ENCODE measurements at places on chromosomes 4 and X. TPM values are rescaled to one million over a fixed set of nuclear protein-coding genes. Genes with fewer than 3 reads are reported as not detected.
A peak's percentile ranks its signal among the peaks of the same experiment; 100 is the strongest.

The TCEAL2 gene
- not detected for total RNA-seq

DNA sequence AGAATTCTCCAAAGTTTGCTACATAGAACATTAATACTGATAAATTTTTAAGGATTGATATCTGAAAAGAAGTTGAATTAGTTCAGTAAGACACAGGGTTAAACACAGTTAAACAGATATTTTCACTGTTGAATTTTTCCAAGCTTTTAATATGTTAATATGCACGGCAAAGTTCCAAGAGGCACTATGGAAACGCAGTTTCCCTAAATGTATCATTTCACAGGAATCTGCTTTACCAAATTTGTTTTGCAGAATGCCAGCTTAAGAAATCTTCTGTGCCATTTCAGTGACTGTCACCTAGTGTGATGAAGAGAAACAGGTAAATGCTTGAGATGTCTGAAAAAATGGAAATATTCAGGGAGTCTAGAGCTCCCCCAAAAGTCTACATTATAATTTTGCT lies 395.9 kb upstream of the GRIA3 start:
- DNase-seq: no peak

DNA sequence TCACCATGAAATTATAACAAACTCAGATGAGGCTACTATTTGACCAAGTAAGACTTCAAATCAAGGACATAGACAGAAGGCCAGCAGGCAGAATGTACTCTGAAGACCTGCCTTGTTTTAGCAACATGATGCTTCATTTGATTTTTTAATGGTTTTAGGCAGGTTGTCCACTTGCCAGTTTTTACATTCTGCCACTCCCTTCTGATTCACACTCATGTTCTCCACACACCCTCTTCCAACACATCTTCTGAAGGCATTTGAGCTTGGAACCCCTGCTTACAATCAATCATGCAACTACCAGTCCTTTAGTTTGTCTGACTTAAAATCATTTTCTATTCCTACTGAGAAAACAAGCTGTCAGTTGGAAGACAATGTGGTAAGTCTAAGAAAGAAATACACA lies 114.9 kb upstream of the SMIM31 start:
- DNase-seq: no peak

DNA sequence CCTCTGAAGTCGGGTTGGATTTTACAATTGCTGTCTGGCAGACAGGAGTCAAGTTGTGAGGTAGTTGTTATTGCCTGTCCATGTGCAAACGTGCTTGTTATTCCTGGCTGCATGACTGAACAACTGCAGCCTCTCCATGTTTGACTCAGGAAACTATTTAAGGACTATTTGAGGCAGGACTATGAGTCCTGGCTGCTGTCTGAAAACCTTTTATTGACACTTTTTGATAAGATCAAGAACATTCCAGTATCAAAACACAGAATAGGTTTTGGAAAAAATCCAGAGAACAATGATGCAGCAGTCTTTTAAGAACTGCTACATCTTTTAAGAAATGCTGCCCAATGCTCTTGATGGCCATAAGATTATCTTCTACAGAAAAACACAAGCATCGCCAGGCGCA lies 10.0 kb upstream of the SPRY1 start:
- peak; percentile 18 for DNase-seq

GRCh38 chr4:15901007-15901406 lies 37.5 kb downstream of the FGFBP1 start:
- no peak for DNase-seq

The ITM2A gene
- total RNA-seq: not detected

The MAGEA9 gene
- total RNA-seq: not detected

DNA sequence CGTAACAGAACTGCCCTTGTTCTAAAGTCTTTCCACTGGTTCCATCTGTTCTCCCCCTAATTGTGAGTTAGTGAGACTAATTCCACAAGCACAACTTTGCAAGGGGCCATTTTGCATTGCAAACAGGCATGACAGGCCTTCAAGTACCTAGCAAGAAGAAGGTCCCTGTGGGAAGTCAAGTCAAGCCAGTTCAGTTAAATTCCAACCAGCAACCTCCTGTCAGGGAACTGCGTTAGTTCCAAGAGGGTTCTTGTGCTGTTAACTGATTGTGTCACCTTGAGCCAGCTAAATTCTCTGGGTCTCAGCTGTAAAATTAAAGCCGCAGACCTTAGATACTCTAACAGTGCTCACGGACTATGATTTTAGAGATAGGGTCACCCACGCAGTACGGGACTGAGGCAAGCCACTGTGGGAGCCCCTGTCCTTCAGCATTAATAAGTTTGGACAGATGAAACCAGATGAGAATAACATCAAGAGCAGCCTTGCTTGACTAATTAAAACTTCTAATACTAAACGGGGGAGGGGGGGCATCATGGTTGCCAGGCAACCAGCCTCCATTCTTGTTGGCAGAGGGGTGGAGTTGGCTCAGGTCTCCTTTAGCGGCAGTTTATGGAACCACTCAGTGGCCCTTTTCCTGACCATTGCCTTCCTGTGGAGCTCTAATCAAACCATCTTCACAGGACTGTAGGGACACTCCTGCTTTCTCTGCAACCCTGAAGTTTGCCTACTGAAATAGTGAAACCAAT lies 24.1 kb upstream of the TMEM150C start:
- no peak for DNase-seq

GRCh38 chr4:36249610-36250009 lies 5.3 kb upstream of the ARAP2 start:
- DNase-seq: no peak

The UGT2B28 gene
- total RNA-seq: not detected

DNA sequence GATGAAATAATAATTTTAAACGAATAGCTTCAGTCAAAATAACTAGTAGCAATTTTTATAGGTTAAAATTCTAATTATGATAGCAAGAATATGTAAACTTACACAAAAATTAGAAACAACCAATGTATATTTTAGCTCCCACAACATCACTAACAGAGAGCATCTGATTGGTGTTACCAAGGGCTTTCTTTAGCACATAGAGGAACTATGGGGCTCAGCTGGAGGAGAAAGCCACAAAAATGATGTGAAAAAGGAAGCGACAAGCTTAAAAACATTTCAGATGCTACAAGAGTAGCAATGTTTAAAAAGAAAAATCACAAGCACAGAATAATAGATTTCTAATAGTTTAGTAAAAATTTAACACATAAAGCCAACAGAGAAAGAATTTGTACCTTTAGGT lies 56.3 kb downstream of the ATP8A1 start:
- no peak for DNase-seq

The SYNPO2 gene
- total RNA-seq: 1.7 TPM

The TLR1 gene
- 1.1 TPM for total RNA-seq

The ENPEP gene
- total RNA-seq: 0.28 TPM

The HELQ gene
- 9.1 TPM for total RNA-seq

- no peak for DNase-seq
Measured at GRCh38 chrX:38803243-38803587, 2.0 kb downstream of the MID1IP1 start.

GRCh38 chr4:14277505-14277904 lies 650.0 kb upstream of the BOD1L1 start:
- DNase-seq: no peak

The GLRA3 gene
- total RNA-seq: not detected

DNA sequence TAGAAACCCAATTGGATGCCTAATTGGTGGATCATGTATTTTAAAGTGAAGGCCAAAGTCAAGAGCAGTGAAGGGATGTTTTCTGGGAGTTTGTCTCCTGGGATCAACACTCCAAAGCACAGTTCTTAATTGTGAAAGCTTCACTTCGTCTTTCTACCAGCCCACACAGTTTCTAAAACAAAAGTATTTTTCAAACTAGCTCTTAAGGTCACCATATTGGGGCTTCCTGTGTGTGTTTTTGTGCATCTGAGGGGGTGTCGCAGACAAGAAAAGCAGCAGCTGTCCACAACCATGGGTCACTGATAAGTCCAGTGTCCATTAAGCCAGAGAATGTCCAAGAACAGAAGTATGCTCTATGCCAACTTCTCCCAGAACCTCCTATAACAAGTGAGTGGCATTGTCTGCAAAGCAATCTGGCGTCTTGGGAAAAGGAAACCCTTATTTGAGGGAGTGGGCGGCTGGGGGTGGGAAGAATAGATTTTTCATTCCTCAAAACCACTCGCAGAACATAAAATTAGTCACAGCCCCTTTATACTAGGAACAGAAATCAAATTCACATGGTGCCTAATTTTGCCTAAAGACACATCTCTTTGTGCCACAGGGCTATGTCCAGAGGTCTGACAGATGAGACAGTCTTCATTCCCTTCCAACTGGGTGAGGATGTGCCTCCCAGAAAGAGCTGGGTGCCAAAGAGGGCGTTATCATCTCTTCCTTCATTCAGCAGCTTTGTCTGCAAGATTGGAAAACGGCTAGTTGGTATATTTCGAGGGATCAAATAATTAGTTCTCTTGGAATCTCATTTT lies 610.4 kb downstream of the BCOR start:
- DNase-seq: no peak

DNA sequence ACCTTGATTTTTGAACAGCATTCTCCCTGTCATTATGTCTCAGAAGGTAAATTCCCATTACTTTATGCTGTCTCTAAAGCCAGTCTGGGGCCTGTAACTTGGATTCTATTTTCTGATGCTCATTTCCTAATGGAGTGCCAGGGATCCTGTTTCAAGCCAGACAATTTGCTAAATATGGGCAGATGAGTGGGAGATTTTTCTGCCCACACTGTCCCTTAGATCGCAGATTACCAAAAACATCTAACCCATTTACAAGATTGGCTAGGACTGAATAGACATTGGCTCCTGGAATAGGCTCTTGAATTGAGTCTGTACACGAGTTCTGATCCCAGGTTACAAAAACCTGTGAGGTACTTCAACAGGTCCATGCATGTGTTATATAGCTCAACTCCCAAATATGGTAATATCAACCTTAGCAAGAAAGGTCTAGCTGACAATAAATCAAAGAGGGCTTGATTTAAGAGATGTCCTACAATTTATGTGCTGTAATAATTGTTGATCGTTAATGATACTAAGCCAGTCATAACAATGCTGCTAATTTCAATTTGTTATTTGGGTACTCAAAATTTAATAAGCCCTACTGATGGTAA lies 5.7 kb downstream of the GPC3 start:
- DNase-seq: no peak

The GASK1B gene
- 6.7 TPM for total RNA-seq

DNA sequence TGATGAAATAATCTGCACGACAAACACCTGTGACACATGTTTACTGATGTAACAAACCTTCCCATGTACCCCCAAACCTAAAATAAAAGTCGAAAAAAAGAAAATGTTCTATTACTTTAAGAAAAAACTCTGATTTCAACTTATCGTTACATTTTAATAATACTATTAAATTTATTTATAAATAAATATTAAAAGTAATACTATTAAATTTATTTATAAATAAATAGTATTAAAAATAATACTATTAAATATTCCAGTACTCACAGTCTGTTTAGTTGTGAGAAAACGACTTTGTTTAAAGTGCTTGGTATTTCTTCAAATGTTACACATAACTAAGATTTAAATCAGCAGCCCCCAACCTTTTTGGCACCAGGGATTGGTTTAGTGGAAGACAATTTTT lies 471.6 kb upstream of the PRKX start:
- no peak for DNase-seq

The PYURF gene
- 43.4 TPM for total RNA-seq

The PALLD gene
- total RNA-seq: 112 TPM

GRCh38 chrX:21800344-21800770 lies 39.1 kb upstream of the MBTPS2 start:
- peak; percentile 4 for DNase-seq

DNA sequence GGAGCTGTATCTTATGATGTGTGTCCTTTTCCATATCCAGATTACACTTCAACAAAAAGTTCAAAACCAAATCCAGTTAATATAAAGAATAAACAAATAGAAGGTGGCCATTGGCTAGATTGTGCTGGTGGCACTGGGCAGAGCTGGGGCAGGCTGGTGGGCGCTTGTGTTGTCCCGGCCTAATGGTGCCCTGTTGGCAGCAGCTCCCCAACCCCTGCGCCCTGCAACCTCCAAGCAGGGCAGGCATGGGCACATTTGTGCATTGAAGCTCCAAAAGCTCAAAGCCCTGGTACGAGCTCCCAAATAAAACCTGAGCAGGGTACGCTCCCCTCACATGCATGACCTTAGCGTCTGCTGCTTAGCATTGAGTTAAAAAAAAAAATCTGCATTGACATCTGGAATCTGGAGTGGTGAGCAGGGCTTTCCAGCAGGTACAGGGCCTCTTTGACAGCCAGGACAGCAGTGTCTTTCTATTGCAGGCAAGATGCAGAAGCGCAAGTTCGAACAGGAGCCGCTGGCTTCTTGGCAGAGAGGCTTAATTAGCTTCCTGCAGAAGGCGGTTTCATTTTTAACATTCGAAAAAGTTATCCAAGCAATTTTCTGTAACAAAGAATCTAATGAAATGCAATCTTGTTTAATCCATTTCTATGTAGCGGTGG lies 25.9 kb upstream of the NYX start:
- no peak for DNase-seq

The VCX2 gene
- not detected for total RNA-seq

- no peak for DNase-seq
Measured at GRCh38 chr4:36326476-36327029, 45.1 kb downstream of the DTHD1 start.

DNA sequence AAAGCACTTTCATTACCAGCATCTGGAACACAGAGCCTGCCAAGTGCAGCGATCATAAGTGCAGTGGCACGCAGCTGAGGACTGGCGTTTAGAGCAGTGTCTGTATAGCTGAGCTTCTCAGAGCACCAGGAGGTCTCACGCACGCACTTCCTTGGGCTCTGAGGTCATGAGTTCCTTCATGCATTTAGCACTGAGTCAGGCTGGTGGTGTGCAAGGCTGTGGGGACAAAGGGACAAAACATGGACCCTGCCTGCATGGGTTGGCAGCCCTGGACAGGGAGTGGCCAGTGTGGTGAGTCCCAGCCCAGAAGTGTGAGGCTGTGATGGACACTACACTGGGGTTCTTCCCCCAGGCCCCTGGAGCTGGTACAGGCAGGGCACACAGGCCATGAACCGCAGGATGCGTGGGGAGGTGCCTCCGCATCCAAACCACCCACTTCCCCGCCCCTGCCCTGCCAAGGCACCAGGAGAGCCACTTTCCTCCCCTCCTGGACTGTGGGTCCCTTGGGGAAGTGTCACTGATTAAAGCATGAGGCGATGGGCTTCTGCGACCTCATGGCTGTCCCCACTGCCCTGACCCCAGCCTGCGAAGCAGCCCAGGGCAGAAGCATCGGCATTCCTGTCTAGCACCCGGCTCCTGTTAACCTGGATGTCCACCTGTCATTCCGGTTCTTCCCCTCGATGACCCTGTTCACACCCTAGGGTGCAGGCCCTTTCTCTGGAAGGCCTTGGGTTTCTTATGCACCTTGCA lies 37.2 kb upstream of the GPR78 start:
- DNase-seq: no peak
